ENCODE measurements at places on chromosomes 7 and 10.

GRCh38 chr10:59303018-59303417 is 59.3 kb downstream of the FAM13C start:
- DNase-seq, result no peak

DNA sequence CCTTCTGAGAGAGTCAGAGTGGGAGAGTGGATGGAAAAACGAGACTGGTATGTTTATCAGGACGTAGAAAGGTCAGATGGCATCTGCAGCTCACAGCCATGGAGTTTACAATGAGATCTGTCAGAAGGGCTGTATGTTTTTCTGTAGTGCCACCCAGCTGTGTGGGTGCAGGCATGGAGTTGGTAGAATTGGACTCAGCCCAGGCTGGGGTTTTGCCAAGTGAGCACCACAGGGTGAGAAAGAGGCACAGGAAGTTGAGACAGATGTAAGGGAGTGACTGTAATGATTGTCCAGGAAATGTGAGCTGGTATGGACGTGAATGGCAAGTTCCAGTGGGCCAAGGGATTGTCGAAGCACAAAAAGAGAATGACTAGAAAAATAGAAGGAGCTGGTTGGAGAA is 9.1 kb upstream of the ZYX start:
- DNase-seq, result no peak

DNA sequence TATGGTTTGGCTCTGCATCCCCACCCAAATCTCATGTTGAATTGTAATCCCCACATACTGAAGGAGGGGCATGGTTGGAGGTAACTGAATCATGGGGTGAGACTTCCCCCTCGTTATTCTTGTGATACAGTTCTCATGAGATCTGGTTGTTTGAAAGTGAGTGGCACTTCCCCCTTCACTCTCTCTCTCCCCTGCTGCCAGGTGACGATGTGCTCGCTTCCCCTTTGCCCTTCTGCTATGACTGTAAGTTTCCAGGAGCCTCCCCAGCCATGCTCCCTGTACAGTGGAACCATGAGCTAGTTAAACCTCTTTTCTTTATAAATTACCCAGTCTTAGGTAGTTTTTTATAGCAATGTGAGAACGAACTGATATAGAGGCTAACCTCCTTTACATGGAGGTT is 16.6 kb downstream of the PLPP4 start:
- DNase-seq, result no peak

- no peak for DNase-seq
Observed at GRCh38 chr7:33183504-33183903, 54.1 kb downstream of the BBS9 start.

GRCh38 chr7:51455086-51455485 is 138.5 kb upstream of the COBL start:
- DNase-seq, result no peak

GRCh38 chr7:69624435-69625230 is 26.4 kb downstream of the AUTS2 start:
- no peak for DNase-seq

DNA sequence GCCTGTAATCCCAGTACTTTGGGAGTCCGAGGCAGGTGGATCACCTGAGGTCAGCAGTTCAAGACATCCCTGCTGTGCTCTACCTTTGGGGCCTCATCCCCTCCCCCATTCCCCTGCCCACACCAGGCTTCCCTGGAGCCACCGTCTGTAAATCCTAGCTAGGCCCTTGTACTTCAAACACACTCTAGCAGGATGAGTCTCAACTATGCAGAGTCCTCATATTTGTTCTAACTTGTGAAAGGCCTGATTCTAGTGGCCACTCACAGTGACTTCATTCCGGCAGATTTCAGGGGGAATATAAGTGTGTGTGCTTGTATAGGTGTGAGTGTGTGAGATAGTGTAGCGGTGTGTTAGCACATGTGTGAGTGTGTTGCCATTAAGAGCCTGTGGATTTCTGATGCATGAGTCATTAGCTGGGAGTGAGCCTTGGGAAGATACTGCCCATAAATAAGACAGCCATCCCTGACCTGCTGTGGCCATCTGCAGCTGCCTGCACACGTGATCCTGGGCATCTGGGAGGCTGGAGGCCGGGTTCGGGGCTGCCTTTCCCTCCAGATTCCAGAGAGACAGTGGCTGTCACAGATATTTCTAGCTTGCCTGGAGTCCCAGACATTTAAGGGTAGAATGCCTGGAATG is 1.7 kb upstream of the NEURL1 start:
- DNase-seq, result peak; percentile 53

DNA sequence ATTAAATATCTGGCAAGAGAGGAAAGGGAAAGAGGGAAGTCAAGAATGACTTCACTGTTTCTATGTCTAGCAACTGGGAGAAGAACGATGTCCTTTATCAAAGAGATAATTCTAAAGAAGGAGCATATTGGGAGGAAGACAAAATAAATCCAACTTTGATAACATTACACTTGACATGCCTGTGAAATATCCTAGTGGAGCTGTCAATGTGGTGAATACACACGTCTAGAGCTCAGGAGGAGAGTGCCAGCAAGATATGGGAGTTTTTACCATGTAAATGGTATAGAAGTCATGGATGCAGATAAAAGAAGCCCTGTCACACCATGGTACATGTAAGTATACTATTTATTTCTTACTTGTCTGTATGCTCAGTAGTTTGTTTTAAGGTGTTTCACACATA is 356.7 kb downstream of the HPSE2 start:
- DNase-seq, result no peak

GRCh38 chr7:34026481-34027190 is 121.3 kb downstream of the BMPER start:
- DNase-seq, result no peak

DNA sequence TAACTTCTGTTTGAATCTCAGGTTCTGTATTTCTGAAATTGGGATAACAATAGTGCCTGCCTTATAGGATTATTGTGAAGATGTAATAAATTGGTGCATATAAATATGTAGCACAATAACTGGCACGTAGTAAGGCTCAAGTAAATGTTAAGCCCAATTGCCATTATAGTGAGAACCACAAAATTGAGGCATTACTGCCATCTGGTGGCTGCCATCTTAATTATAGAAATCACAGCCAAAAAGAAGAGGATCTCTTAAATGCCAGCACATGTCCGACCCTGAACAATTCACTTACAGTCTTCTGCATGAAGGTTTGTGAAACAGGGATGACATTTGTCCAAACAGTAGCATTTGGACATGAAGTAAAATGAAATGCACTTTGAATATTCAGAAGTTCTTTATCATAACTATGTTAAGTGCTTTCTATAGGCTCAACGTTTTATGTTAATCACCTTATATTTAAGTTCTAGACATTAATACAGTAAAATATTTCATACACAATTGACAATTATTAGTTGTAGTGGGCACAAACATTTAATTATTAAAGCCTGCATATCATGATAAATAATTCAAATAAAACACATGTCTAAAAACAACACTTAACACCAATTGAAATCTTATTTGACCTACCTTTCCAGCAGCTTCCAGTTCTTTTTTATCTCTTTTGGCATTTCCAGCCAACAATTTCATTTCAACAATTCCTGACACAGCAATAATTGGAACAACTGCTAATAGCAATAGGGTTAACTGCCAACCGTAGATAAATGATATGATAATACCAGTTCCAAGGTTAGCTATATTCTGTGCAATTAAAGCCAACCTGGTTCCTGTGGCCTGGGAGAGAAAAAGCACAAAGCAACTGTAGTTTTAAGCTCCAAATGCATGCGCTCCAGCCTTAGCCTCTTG is 58.5 kb downstream of the ABCB4 start:
- no peak for DNase-seq

- no peak for DNase-seq
Observed at GRCh38 chr10:125409756-125410155, 249.4 kb upstream of the CTBP2 start.

DNA sequence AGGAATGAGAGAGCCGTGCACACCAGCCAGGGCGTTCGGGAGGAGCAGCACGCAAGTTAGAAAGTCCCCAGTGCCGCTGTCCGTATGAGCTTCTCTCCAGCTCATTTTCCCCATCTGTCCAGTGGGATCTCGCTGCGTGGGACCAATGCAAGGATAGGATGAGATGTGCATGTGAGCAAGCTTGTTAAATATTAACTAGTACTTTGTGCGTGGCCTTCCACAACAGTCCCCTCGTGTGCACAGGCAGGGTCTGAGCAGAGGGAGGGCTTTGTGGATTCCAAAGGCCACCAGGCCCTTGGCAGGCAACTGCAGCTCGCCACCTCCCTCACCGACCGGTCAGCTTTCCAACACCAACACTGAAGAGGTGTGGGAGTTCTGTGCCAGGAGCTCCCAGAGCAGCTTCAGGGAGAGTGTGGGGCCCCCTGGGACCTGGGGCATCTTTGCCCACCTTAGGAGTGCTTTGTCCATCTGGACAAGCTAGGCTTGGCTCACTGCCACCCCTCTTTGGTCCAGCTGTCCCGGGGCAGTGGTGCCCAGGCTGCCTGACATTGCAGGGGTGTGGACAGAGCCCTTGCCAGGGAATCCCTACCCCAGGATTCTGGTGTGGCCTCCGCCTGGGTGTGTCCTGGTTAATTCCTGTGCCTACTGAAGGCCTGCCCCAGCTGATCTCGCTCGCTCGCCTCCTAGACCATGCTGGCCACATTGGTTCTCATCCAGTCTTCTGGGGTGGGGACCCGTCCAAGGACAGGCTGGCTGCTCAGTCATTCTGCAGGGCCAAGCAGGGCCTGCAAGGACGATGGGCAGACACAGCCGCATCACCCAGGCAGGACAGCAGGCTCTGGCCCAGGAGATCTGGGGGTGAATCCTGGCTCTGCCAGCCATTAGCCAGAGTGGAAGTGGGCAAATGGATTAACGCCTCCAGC is 5.3 kb downstream of the FAM20C start:
- DNase-seq, result no peak

- DNase-seq, result no peak
Observed at GRCh38 chr10:43132867-43133787, 5.1 kb upstream of the CSGALNACT2 start.

- DNase-seq, result no peak
Observed at GRCh38 chr7:50330254-50330653, 25.7 kb downstream of the IKZF1 start.

DNA sequence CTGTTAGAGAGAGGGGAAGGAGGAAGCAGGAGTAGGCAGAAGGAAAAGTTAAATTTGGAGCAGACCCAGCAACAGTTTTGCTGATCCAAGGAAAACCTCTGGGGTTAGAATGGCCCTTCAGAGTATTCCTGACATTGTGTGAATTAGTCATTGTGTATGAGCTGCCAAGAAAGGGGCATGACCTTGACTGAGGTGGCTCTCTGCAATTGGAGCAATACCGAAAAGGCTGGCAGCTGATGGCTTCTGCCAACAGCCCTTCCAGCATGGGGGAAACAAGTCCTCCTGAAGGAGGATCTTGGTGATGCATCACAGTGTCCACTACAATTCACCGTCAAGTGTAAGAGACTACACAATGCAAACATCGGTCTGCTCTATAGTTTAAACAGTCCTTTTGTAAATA is 20.6 kb upstream of the WASL start:
- DNase-seq, result no peak

GRCh38 chr10:93478873-93479272 is 3.3 kb downstream of the MYOF start:
- no peak for DNase-seq

DNA sequence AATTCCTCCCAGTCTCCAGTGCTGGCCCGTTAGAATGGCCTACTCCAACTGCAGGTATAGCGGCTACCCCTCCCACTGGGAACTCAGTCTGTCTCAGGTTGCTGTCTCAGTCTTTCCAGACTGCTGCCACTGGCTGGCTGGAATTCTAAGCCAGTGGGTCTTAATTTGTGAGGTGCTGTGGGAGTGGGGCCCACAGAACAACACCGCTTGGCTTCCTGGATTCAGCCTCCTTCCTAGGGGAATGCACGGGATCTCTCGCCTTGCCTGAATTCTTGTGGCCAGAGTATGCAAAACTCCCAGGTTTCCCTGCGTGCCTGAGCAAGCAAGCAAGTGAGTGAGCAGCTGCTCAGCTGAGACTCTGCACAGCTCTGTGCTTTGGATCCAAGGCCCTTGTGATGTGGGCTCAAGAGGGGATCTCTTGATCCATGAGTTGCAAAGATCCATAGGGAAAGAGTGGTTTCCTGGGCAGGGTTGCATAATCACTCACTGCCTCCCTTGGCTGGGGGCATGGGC is 41.5 kb upstream of the GPR141 start:
- DNase-seq, result no peak

Measured in chondrocyte (in vitro differentiated cells).